ENCODE measurements at places on chromosomes 2 and 18.

DNA sequence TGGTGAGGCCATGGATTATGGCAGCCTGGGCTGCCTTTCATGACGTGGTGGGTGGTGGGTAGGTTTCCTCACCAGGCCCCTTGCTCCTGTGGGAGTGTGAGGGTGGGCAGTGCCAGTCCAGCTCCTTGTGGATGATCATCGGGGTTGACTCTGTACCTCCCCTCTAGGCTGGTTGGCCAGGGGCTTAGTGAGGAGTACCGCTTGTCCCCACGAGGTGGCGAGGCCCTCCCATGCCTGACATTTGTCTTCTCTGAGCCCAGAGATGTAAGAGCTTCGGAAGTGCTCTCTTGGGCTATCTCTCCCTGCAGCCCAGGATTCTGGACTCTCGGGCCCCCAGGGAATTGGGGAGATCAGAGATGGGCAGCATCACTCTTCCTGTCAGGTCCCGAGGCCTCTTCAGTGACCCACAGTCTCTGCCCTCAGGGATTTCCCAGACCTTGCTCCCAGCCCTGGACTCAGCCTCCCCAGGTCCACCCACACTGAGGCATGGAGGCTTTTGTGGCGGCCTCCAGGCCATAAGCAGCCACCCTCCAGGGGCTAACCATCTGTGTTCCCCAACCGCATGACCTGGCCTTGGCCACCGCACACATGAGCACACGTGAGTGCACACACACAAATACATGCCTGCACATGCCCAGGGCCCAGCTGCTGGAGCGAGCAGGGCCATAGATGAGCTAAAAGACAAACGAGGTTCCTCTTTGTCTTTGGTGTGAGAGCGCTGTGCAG, 6.5 kb downstream of the SPR start:
- peak; percentile 16 for DNase-seq

GRCh38 chr2:237059155-237059875, 26.4 kb upstream of the COPS8 start:
- no peak for DNase-seq

GRCh38 chr2:126913329-126913728, 14.6 kb downstream of the TEX51 start:
- no peak for DNase-seq

DNA sequence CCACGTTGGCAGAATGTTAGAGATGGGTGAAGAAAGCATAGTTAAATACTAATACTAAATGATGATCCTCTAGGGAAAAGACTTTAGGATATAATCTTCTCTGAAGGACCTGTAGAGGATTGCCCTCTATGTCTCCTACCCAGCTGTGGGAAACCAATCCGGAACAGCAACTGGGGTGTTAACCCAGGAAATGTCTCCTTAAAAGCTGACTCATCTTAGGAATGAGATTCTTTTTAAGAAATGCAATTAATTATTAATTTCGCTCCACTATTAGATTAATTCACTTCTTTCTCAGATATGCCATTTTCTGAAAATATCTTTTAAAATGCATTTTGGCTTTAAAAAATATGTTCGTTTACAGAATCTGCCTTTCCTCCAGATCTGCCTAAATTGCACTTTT, 7.4 kb downstream of the SCN3A start:
- no peak for DNase-seq

- DNase-seq: peak; percentile 4
These were observed 108.4 kb upstream of the BZW1 start for GRCh38 chr2:200703127-200703925.

DNA sequence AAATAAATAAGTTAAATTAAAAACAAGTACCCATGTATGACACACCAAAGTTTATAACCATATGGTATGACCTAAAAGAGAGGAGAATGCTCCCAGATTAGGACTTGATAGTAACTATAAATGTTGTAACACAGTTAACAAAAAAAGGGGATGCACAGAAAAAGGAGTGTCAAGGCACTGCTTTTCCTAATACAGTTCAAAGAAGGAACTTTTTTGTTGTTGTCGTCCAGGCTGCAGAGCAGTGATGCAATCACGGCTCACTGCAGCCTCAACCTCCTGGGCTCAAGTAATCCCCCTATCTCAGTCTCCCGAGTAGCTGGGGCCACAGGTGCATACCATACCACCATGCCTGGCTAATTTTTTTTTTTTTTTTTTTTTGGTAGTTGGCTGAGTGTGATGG, 2.7 kb downstream of the NARS1 start:
- no peak for DNase-seq

DNA sequence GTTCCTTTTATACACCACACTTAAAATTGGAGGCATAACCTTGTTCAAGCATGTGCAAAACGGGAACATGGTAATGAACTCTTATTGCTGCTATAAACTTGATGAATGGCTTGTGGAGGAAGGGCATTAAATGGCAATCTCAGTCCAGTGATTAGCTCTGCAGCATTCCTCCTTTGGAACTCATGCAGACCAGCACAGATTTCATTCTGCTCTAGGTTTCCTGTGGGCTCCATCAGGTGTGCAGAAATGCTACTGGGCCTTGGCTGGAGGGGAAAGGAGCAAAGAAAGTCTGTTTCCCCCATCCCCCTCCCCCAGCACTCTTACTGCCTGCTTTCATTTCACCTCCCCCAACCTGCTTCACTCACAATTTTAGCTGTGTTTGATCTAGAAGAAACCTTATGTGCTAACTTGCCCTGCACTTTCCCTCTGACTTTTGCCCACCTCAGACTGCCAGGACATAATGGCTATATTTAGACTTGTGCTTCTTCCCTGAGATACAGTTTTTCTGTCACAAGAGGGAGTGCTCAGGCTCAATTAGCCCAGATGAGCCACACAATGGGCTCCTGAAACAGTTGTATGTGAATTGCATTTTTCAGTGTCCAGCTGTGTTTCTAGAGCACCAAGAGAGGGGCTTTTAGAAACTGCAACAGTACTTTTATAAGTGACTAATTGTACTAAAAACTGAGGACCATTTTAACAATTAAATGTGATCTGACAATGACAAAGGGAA, 109.8 kb downstream of the FSHR start:
- DNase-seq: no peak

DNA sequence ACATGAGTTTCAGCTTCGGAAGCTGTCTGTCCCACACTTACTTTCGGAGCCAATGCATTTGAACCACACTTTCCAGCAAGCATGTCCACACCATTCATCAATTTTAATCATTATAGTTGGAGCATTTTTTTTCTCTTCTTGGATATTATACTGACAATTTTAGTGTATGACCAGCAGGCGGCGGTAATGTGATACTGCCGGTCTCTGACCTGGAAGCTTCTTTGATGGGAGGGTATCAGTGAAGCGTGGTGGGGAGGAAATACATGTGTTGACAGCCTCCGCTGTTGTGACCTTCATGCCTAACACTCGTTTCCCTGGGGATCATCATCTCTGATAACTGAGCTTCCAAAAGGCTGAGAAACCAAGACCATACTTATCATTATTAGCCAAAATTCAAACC, 231.7 kb downstream of the GBX2 start:
- DNase-seq: no peak

GRCh38 chr18:62157843-62158242, 29.0 kb downstream of the PIGN start:
- no peak for DNase-seq

DNA sequence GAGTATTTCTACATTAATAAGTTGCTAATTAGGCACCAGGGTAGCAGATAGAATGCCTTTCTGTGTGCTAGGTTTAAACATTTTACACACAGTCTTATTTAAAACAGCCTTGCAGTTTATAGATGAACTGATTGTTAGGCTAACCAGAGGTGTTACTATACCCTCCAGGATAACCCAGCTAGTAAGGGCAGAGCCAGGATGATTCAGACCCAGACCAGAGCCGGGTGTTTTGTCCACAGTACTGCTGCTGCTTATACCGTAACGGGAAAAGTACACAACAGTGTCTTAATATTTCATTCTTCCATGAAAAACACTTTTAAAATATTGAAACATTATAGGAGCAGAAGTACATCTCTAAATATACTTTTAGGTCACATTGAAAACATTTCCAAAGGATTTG, 82.7 kb downstream of the MALT1 start:
- DNase-seq: no peak

DNA sequence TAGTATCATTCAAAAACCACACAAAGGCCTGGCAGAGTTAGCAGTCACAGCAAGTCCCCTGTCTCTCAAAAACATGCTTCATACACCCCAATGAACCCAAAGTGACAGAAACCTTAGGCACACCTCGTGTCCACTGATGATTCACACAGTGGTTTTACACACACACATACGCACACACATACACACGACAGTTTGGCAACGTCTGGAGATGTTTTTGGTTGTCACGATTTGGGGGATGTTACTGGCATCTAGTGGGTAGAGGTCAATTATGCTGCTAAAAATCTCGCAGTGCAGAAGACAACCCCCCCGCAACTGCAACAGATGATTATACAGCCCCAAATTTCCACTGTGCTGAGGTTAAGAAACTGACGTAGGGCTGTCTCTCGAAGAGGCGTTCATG, 72.9 kb upstream of the PARD3B start:
- no peak for DNase-seq

DNA sequence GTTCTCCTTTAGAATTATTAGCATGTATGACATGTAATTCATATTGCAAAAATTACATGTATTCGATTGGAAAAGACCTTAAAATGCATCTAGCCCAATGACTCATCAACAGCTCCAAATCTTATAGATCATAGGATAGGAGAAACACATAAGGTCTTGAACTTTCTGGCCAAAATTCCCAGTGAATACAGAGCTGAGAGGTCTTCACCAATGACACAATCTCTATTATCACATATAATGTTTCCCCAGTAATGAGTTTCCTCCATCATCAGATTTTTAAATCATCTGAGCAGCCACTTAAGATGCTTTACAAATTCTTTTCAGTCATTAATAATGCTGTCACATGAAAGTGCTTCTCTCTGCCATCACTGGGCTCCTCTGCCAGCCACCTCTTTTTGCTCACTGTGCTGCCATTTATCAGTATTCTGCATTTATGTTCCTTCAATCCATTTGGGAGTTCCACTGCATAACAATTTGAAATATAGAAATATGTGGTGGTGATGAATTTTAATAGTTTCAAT, 804.9 kb downstream of the SUCLG1 start:
- no peak for DNase-seq

DNA sequence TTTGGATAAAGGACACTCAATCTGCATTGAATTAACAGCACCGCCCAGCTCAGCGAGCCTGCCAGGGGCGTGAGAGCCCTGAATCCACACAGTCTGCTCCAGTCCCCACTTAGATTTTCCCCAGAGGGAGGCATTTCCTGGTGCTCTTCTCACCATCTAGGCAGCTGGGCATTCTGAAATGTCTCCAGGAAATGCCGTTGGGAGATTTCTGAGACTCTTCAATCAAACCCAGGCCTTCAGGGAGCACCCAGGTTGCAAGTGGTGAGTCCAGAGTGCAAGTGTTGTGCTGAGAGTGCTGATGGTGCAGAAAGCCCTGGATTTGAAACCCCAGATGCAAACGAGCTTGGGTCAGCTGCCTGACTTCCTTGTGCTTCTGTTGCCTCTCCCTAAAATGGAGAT, 23.4 kb upstream of the TMEM37 start:
- DNase-seq: no peak

- no peak for DNase-seq
These were observed 191.7 kb downstream of the PRKCE start for GRCh38 chr2:45843136-45843535.

DNA sequence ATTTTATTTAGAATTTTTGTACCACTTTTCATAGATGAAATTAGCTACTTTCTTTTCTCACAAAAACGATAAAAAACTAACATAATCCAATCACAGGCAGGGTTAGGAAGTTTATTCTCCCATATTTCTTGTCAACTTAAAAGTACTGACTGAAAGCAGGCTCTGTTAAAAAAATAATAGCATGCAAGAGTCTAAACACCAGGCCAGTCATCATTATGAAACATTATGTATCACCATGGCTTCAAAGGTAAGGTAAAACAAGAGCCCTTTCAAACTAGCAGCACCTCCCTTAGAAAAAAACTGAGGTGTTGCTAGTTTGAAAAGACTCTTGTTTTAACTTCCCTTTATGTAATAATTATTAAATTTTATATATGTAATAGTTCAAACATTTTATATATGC, 848.0 kb downstream of the RNF144A start:
- DNase-seq: no peak

DNA sequence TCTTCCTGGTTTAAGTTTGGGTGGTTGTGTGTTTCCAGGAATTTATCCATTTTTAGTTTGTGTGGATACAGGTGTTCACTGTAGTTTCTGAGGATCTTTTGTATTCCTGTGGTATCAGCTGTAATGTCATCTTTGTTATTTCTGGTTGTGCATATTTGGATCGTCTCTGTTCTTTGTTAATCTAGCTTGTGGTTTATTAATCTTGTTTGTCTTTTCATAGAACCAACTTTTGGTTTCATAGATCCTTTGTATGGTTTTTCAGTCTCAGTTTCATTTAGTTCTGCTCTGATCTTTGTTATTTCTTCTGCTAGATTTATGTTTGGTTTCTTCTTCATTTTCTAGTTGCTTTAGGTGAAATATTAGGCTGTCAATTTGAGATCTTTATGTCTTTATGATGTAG, 202.4 kb upstream of the ZSWIM2 start:
- no peak for DNase-seq

DNA sequence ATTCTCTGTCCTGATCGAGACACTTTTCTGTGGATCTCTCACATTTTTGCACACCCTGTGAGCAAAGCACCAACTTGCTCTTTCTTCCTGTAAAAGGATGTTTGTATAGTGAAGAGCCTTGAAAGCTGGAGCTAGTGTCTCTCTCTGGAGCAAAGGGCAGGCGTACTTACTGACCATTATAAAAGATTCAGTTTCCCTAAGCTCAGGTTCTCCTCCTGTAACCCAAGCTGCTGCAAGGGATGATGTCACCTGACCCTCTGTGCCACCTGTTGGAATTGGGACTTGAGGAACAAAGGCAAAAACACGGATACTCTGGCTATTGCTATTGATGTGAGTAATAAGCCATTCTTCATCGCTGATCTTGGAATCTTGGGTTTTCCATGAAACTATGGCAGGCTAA, 52.6 kb upstream of the NEMP2 start:
- DNase-seq: no peak

DNA sequence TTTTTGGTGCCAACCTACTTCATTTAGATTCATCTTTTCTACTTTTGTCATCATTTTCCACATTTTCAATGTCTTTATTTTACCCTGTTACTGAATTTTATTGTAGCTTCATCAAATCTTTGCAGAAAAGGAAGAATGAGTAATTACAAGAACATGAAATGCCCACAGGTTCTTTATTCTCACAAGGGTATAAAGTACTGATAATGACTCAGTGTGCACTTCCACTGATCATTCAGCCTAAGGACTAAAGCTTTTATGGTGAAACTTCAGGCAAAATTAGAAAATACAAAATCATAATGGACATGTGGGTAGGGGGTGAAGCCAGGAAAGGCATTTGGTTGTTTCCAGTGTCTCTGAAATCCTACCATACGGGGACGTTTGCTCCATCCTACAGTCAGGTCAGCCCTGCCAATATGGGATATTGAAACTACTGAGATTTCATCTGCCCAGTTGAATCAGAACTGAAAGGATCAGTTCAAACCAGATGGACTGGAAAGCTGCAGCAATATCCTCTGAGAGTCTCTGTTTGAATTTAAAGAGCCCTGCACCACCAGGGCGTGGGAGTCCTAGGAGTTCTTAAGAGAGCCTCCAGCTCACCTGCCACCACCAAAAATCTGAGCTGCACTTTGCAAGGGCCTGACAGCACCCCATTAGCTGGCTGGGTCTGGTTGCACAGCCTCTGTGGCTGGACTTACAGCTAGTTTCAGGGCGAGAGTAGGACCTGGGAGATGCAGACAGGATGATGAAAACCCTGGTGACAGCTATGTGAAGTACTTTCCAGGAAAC, 390.4 kb downstream of the CMPK2 start:
- DNase-seq: no peak
